Stimulated activated CD4-positive, alpha-beta T cell treated with anti-CD3 and anti-CD28 coated beads, Interleukin-4, amount 100 ng/mL, for 4 hours (primary cell): ENCODE measurements at places on chromosomes 7 and 10.

- no peak for DNase-seq
These were observed 116.0 kb downstream of the LARP4B start for GRCh38 chr10:815338-816090.

DNA sequence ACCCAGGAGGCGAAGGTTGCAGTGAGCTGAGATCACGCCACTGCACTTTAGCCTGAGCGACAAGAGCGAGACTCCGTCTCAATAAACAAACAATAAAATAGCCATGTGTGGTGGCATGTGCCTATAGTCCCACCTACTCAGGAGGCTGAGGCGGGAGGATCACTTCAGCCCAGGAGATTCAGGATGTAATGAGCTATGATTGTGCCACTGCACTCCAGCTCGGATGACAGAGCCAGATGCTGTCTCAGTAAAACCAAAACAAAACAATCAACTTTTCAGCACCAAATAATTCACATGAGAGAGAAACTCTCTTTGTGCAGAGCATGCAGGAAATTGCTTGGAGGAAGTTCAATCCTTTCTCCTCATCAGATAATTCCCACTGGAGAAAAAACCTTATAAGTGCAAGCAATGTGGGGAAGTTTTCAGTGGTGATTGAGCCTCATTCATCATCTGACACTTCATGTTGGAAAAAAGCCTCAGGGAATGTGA is 13.4 kb upstream of the FIS1 start:
- no peak for DNase-seq

DNA sequence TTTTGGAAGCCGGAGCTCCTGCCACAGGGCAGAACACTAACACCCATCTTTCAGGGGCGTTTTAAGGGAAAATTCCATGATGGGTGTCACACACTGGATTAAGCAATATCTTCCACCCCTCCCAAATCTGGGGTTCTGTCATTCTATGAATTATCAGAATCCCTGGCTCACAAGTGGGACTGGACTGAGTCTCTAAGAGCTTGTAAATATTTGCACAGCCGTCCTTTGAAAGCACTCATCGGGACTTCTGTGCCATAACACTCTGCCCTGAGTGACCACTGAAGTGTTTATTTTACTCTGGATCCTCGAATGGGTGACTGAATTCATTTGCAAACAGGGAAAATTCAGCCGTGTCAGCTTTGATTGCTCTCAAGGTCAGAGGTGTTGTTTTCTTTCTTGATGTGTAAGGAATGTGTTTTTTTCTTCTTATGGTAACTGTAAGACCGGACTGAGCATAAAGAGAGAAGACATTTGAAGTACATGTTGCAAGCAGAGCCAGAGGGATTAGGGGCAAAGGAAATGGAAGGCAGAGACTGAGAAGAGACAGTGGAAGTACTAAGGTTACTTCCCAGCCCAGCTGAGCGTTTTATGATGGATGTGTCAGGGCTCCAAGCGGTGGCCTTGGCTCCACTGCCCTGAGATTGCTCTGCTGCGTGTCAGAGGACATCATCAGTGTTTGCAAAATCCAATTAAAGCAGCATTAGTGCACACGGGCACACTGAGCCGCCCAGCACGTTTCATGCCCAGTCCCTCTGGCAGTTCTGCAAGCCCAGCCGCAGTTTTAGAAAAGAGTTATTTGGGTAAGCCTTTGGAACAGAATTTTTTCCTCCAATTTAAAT is 17.7 kb upstream of the GTPBP4 start:
- no peak for DNase-seq

- DNase-seq: no peak
These were observed 9.0 kb downstream of the EIF4H start for GRCh38 chr7:74183142-74183541.

DNA sequence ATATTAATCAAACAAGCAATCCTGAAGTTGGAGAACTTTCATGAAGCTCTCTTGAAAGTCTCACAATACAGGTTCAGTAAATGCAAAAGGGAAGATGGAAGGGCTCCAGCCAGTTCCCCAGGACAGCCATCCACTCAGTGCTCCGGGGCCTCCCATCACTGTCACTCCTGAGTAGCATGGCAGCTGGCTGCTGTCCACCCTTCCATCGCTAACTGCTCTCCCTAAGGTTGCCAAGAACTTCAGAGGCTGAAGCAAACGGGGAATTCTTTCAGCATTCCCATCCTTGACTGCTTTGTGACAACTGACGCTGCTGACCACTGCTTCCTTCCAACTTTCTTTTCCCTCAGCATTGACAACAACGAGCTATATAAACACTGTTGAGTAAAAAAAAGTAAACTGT is 69.1 kb downstream of the VPS41 start:
- DNase-seq: no peak

DNA sequence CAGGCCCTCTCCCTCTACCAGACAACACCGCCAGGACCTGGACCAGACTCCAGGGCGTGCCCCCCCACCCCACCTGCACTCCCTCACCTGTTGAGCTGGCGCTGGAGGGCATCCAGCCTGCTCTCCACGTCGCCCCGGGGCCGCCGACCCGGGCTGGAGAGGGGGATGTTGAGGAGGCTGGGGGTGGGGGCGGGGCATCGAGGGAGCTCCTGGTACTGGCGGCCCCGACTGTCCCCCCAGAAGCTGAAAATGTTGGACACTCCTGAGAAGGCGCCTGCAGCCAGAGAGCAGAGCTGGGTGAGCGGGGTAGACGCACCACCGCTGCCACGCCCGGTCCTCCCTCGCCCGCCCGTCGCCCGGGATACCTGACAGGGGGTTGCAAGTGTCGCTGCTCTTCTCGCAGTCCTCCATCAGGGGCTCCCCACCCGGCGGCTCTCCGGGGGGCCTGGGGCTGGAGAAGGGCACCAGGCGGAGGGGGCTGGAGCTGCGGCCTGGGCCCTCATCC is 30.8 kb downstream of the KCNH2 start:
- DNase-seq: no peak

- DNase-seq: no peak
These were observed 121.8 kb downstream of the TAX1BP1 start for GRCh38 chr7:27861747-27862146.

DNA sequence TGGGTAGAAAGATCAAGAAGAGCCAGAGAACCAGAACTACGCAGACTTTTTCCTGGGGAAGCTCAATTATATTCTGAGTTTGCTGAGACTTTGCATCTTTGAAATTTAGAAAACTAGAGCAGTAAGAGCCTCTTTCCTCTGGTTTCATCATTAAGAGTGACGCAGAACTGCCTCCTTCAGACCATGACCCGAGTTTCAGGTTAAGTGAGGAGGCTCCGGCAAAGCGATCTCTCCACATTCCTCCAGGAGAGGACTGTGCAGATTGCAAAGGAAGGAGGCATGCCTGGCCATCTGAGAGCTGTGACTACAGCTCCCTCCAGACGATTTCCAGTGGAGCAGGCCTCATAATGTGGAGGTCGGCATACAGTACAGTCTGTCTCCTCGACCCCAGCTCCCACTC is 115.8 kb upstream of the LANCL2 start:
- DNase-seq: no peak

DNA sequence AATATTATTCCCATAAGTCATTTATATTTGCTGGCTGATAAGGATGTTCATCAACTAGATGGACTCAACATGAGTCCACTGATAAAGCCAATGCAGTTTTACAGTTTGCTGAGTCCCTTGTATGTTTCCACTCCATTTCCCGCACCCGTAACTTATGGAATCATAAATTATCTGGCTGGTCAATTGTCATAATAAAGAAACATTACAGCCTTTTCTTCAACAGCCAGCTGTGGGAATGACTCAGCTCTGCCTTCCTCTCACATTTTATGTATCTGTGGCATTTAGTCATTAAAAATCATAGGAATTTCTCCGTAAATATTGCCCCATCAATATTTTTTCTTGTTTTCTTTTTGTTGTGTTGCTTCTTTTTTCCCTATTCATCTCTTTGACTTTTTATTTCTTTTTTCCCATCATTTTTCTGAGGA is 22.3 kb upstream of the TMEM26 start:
- DNase-seq: no peak

- no peak for DNase-seq
These were observed 1370.6 kb upstream of the LRRTM3 start for GRCh38 chr10:65555192-65555591.

GRCh38 chr7:126605056-126605455 is 647.7 kb downstream of the GRM8 start:
- no peak for DNase-seq

- no peak for DNase-seq
These were observed 300.7 kb upstream of the PITRM1 start for GRCh38 chr10:3473271-3473670.
